ENCODE measurements at places on chromosomes 7 and 10. TPM values are rescaled to one million over a fixed set of nuclear protein-coding genes. Genes with fewer than 3 reads are reported as not detected.

- H3K27ac ChIP-seq, result no peak overlapping the region
- H3K4me1 ChIP-seq, result peaks cover 16% of the 10 kb centered on the region
- no peak overlapping the region for H3K4me3 ChIP-seq
- DNase-seq, result no peak
Observed at GRCh38 chr10:101052285-101052684, 9.5 kb upstream of the KAZALD1 start.

Gene DNMBP
- total RNA-seq, result 2.1 TPM

GRCh38 chr7:105782391-105783042 lies 93.9 kb downstream of the ATXN7L1 start:
- no peak for DNase-seq
- H3K4me1 ChIP-seq, result peaks cover 2% of the 10 kb centered on the region
- H3K4me3 ChIP-seq, result no peak overlapping the region
- no peaks in the 10 kb centered on the region for H3K27me3 ChIP-seq
- H3K27ac ChIP-seq, result no peak overlapping the region

Gene INHBA
- total RNA-seq, result 0.12 TPM

- H3K27me3 ChIP-seq, result no peaks in the 10 kb centered on the region
- H3K4me3 ChIP-seq, result no peak overlapping the region
- H3K36me3 ChIP-seq, result no peaks in the 10 kb centered on the region
- no peak for DNase-seq
Observed at GRCh38 chr7:79952399-79952798, 182.2 kb upstream of the GNAI1 start.

GRCh38 chr7:13290975-13291374 lies 603.5 kb downstream of the ARL4A start:
- DNase-seq, result no peak
- no peak overlapping the region for H3K27ac ChIP-seq
- H3K27me3 ChIP-seq, result peaks cover 18% of the 10 kb centered on the region
- H3K36me3 ChIP-seq, result no peaks in the 10 kb centered on the region
- no peak overlapping the region for H3K4me3 ChIP-seq

Gene ASB10
- total RNA-seq, result not detected

DNA sequence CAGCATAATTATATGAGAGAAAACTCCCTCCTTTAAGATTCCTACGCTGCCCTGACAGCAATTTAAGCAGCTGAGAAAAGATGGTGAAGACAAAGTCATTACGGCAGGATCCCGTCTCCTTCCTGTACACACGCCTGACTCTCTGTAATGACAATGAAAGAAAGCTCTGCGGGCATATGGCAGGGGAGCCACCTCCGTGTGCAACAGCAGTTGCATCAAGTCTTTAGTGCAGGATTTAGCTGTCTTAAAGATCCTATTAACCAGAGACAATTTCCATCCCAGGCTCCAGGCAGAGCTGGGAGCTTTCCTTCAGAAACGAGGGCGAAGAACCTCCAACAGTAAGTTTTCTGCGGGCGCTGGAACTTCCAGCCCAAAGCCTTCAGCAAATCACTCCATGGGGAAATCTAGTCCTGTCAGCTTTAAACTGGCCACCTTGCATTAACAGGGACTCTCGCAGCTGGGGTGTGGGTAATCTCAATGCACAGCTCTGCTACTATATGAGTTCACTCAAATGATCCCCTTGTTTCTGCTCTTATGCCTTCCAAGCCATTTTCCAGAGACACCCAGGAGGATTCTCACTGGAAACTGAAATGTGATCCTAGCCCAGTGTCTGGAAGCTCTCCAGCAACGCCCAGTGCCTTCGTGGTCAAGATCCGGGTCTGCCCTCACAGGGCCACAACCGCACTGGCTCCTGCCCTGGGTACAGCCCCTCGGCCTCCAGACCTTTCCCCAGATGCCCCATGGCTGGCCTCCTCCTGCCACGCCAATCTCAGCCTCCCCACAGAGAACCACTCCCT lies 74.9 kb downstream of the CTBP2 start:
- H3K27me3 ChIP-seq, result peaks cover 75% of the 10 kb centered on the region
- no peak overlapping the region for H3K4me3 ChIP-seq

DNA sequence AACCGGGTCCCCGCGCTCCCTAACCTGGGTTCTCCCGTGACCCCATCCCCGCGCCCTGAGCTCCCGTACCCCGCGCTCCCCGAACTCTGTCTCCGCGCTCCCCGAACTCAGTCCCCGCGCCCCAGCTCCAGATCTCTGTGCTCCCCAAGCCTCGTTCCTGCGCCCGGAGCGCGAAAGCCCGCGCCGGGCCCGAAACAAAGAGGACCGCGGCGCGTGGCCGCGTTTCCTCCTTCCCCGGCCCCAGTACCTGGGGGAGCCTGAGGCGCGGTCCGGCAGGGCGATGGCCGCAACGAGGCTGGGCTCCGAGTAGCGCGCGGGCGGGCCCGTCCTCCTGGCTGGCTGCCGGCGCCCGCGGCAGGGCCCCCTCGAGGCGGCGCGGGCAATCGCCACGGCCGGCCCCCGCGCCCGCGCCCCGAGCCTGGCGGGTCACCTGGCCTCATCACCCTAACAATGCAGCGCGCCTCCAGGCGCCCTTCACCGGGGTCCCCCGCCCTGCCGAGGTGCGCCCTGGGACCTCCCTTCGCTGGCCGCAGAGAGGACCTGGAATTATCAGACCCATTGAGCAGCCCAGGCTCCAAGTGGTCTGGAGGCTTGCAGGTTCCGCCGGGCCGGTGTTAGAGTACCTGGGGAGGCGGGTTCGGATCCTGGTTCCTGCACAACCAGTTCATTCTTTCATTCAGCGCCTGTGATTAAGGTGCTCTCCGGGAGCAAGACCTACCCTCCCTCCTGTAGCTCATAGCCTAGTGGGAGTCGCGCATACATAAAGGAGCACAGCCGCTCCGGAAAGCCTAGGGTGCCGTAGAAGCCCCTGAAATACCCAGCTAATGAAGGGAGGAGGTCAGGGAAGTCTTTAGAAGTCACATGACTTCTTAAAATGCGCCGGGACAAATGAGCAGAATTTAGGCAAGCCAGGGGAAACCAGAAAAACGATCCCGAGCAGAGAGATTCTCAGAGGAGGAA lies at the start of gene TNS3:
TNS3 (minus strand) TSS at position 308 of the 960 bp plus-strand sequence. CDS start 142,475 bp downstream, outside the sequence.
- no peak for DNase-seq
- H3K4me1 ChIP-seq, result no peaks in the 10 kb centered on the region
- H3K36me3 ChIP-seq, result no peaks in the 10 kb centered on the region
- H3K27me3 ChIP-seq, result peaks cover 21% of the 10 kb centered on the region

GRCh38 chr7:100413346-100413745 lies 15.2 kb downstream of the ZCWPW1 start:
- H3K27me3 ChIP-seq, result peaks cover 14% of the 10 kb centered on the region
- no peak for DNase-seq
- H3K27ac ChIP-seq, result no peak overlapping the region
- peaks cover 5% of the 10 kb centered on the region for H3K4me1 ChIP-seq
- peaks cover 13% of the 10 kb centered on the region for H3K36me3 ChIP-seq
- H3K4me3 ChIP-seq, result no peak overlapping the region

- H3K4me3 ChIP-seq, result peak overlapping the region; percentile 96
- peaks cover 44% of the 10 kb centered on the region for H3K4me1 ChIP-seq
- no peaks in the 10 kb centered on the region for H3K27me3 ChIP-seq
- no peak for DNase-seq
Observed at GRCh38 chr7:143289421-143289820, 1.3 kb downstream of the CASP2 start.

Gene LIPJ
- total RNA-seq, result not detected

GRCh38 chr10:30591249-30591670 lies 38.3 kb downstream of the LYZL2 start:
- H3K27me3 ChIP-seq, result peaks cover 31% of the 10 kb centered on the region
- H3K36me3 ChIP-seq, result peaks cover 5% of the 10 kb centered on the region
- no peak for DNase-seq
- no peak overlapping the region for H3K27ac ChIP-seq
- H3K4me1 ChIP-seq, result peaks cover 5% of the 10 kb centered on the region

DNA sequence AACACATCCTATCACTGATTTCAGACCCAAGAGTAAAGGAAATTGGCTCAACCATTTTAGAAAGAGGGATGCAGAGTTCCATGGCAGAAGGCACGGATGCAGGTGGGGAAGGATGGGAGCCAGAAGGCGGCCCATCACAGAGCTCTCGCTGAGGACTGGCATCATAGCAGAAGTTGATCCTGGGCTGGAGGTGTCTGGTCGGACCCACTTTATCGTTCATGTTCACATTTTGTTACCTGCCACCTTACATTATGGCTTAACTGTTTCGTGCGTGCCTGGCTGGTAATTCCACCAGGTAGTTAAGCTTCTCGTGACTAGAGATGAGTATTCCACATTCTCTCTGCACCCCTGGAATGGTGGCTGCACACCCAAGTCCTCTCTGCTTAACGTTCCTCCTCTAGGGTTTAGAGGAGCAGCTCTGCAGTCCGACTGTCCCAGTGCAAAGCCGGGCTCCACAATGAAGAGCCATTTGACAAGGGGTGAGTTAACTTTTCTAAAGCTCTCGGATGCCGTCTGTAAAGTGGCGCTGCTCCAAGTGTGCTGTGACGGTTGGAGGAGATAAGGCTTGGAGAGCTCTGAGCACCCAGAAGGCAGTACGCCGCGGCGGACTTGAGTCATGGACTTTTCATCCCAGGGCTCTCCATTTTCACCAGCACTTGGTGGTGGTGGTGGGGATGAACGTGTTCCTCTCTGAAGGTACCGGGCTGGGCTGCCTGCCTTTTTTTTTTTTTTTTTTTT lies 157.1 kb upstream of the SHH start:
- no peak overlapping the region for H3K27ac ChIP-seq
- H3K4me1 ChIP-seq, result no peaks in the 10 kb centered on the region
- no peaks in the 10 kb centered on the region for H3K36me3 ChIP-seq
- H3K27me3 ChIP-seq, result peaks cover 33% of the 10 kb centered on the region

DNA sequence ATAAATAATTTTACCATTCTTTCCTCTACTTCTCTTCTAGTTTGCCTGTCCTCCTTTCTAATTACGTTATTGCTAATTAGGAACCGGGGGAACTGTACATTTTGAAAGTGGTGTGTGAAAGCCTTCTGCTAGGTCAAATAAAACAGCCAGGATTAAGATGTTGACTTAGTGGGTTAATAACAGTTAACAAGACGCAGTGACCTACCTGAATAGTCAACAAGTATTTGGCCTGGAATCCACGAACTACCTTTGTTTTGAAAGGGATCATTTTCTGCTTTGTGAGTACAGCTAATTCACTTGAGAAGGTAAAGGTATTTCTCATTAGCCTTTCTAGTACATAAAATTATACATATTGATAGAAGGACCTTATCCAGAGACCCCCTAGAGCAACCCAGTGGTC lies 139.9 kb downstream of the COL28A1 start:
- DNase-seq, result no peak
- H3K4me3 ChIP-seq, result no peak overlapping the region
- H3K27me3 ChIP-seq, result no peaks in the 10 kb centered on the region
- no peaks in the 10 kb centered on the region for H3K4me1 ChIP-seq
- H3K27ac ChIP-seq, result no peak overlapping the region
- H3K36me3 ChIP-seq, result peaks cover 5% of the 10 kb centered on the region

Gene NYAP1
- total RNA-seq, result 1.3 TPM

Gene ST8SIA6
- 0.72 TPM for total RNA-seq

DNA sequence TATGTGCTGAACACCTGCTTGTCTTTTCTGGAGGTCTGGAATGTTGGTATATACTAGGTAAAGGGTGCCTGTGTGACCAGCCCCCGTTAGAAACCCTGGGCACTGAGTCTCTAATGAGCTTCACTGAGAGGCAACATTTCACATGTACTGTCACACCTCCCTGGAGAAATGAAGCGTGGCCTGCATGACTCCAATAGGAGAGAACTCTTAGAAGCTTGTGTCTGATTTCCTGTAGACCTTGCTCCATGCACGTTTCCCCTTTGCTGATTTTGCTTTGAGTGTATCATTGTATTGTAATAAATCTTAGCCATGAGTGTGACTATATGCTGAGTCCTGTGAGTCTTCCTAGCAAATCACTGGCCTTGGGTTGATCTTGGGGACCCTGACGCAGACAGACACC lies 82.8 kb downstream of the PPP1R3C start:
- no peak for DNase-seq
- H3K36me3 ChIP-seq, result no peaks in the 10 kb centered on the region
- H3K4me3 ChIP-seq, result no peak overlapping the region
- H3K27me3 ChIP-seq, result peaks cover 19% of the 10 kb centered on the region
- no peak overlapping the region for H3K27ac ChIP-seq

GRCh38 chr7:51665045-51665780 lies 348.6 kb upstream of the COBL start:
- H3K27me3 ChIP-seq, result no peaks in the 10 kb centered on the region
- no peak overlapping the region for H3K4me3 ChIP-seq
- no peaks in the 10 kb centered on the region for H3K36me3 ChIP-seq
- no peak for DNase-seq

Gene GPR85
- not detected for total RNA-seq

DNA sequence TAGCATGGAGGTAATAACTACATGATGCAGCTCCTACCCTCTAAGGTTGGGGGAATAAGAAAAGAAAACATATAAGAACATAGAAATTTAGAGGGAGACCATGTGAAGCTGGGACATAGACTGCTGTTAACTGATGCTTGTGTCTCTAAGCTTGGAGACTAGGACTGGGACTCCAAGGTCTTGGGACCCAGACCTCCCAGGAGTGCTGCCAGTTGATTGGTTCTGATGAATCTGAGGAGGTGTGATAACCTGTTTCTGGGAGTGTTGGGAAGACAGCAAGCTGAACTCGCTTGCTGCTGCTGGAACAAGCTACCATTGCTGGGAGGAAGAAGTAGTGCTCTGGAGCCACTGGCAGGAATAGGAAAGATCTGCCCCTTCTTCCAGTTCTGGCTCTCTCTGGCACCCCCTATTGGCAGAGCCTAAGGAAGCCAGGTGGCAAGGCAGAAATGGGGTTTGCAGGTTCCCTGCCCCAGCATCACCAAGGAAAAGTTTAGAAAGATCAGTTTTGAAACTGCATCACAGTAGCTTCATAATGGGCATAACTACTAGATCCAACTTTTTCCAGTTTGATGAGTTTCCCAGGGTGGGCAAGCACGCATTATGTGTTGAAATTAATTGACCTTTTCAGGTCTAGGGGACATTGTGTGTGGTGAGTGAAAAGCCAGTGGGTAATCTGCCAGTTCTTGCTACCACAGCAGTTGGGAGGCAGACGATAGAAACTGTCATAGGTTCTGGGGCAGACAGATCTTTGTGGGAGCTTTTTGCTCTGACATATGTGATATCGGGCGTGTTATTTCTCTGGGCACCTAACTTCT lies 140.7 kb downstream of the SND1 start:
- no peaks in the 10 kb centered on the region for H3K36me3 ChIP-seq
- H3K4me1 ChIP-seq, result peaks cover 41% of the 10 kb centered on the region
- no peak overlapping the region for H3K4me3 ChIP-seq
- no peak overlapping the region for H3K27ac ChIP-seq
- no peaks in the 10 kb centered on the region for H3K27me3 ChIP-seq

Gene HOXA6
- not detected for total RNA-seq

DNA sequence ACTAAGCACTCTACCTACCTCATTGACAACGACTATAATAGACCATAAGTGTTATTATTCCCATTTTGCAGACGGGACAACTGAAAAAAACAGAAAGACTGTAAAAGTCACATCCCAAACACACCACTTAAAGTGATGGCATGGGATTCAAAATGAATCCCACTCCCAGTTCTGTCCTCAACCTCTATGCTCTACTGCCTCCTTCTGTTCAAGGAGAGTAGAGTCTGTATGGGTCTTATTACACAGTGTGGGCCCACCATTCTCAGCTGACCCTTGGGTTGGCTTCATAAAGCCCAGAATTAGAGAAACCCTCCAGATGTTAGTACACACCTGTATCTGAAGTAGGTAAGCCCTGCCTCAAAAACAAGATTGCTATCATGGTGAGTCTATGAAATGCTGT lies 102.2 kb downstream of the GRM8 start:
- H3K27me3 ChIP-seq, result peaks cover 7% of the 10 kb centered on the region
- no peak overlapping the region for H3K4me3 ChIP-seq
- H3K4me1 ChIP-seq, result no peaks in the 10 kb centered on the region
- H3K27ac ChIP-seq, result no peak overlapping the region
- DNase-seq, result no peak
- no peaks in the 10 kb centered on the region for H3K36me3 ChIP-seq
